ENCODE measurements at places on chromosomes 4 and X. TPM values are rescaled to one million over a fixed set of nuclear protein-coding genes. Genes with fewer than 3 reads are reported as not detected.

The RBM46 gene
- not detected for total RNA-seq

DNA sequence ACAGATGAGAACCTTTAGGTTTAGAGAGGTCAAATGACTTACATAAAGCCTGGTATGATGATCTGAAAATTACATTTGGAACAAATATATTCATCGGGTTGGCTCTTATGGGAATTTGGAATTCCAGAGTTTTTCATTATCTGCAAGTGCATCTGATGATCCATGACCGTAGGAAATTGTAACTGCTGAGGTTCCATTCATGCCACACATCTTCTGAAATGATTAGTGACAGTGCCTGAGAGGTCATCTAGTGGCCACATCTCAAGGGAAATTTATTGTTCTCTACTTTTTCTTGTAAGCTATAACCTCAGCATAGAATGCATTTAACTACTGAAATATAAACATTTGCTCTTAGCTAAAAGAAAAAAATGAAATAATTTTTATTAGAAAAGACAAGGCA, 105.8 kb upstream of the NWD2 start:
- no peak overlapping the region for H3K4me3 ChIP-seq
- no peaks in the 10 kb centered on the region for H3K36me3 ChIP-seq
- no peak overlapping the region for H3K27ac ChIP-seq
- no peak for ATAC-seq
- H3K27me3 ChIP-seq: no peaks in the 10 kb centered on the region
- no peaks in the 10 kb centered on the region for H3K4me1 ChIP-seq

GRCh38 chr4:112857461-112857860, 192.0 kb upstream of the ANK2 start:
- peak overlapping the region; percentile 20 for H3K27ac ChIP-seq
- H3K4me1 ChIP-seq: peaks cover 7% of the 10 kb centered on the region
- no peaks in the 10 kb centered on the region for H3K36me3 ChIP-seq
- H3K4me3 ChIP-seq: no peak overlapping the region
- ATAC-seq: peak; percentile 62

- H3K27ac ChIP-seq: no peak overlapping the region
- ATAC-seq: no peak
- H3K36me3 ChIP-seq: no peaks in the 10 kb centered on the region
- no peaks in the 10 kb centered on the region for H3K27me3 ChIP-seq
These were observed 67.5 kb upstream of the NPY2R start for GRCh38 chr4:155140889-155141288.

The HTN3 gene
- not detected for total RNA-seq

The TLL1 gene
- total RNA-seq: 8.7 TPM

The HSD17B13 gene
- total RNA-seq: 0.64 TPM

GRCh38 chr4:6941796-6942195, 32.2 kb downstream of the TBC1D14 start:
- no peak overlapping the region for H3K27ac ChIP-seq
- H3K4me1 ChIP-seq: peaks cover 13% of the 10 kb centered on the region
- no peak overlapping the region for H3K4me3 ChIP-seq
- H3K27me3 ChIP-seq: no peaks in the 10 kb centered on the region
- H3K36me3 ChIP-seq: peaks cover 14% of the 10 kb centered on the region

GRCh38 chrX:101040197-101040596, 11.7 kb downstream of the TRMT2B start:
- H3K27ac ChIP-seq: no peak overlapping the region
- no peaks in the 10 kb centered on the region for H3K36me3 ChIP-seq
- no peak overlapping the region for H3K4me3 ChIP-seq
- H3K4me1 ChIP-seq: no peaks in the 10 kb centered on the region
- ATAC-seq: no peak

DNA sequence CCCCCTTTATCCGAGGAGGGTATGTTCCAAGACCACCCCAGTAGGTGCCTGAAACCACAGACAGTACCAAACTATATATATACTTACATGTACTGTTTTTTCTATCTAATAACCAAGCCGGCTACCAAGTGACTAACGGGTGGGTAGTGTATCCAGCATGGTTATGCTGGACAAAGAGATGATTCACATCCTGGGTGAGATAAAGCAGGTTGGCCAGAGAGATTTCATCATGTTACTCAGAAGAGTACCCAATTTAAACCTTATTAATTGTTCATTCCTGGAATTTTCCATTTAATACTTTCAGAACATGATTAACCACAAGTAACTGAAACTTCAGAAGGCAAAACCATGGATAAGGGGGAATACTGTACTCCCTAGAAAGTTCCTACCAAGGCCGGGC, 46.5 kb downstream of the RFC1 start:
- no peaks in the 10 kb centered on the region for H3K27me3 ChIP-seq
- no peak for ATAC-seq
- no peaks in the 10 kb centered on the region for H3K4me1 ChIP-seq
- H3K36me3 ChIP-seq: peaks cover 80% of the 10 kb centered on the region

The UGT2B7 gene
- not detected for total RNA-seq

DNA sequence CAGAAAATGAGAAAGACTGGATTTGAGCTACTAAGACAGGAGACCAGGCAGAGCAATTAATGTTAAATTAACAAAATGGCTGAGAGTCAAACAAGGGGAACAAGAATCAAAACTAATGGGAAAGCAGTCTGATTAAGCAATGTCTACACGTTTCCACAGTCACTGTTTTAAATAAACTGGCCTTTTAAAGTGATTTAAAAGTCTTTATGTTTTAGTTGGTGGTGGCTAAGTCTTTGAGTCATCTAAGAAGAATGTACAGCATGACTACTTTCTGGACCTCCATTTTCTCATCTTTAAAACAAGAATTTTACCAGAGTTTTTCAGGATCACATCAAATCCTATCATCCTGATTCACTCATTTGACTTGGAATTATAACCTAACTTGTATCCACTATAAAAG, 233.8 kb downstream of the ENOX2 start:
- no peaks in the 10 kb centered on the region for H3K4me1 ChIP-seq
- no peak for ATAC-seq
- H3K36me3 ChIP-seq: no peaks in the 10 kb centered on the region
- H3K4me3 ChIP-seq: no peak overlapping the region

DNA sequence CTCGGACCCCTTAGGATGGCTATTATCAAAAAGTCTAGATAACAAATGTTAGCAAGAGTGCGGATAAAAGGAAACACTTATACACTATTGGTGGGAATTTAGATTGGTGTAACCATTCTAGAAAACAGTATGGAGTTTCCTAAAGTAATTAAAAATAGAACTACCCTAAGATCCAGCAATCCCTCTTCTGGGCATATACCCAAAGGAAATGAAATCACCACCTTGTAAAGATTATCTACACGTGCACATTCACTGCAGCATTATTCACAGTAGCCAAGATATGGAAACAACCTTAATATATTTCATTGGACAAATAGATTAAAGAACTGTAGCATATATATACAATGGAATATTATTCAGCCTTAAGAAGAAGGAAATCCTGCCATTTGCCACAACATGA, 462.4 kb downstream of the IQCM start:
- H3K27me3 ChIP-seq: no peaks in the 10 kb centered on the region
- H3K4me3 ChIP-seq: no peak overlapping the region
- no peak overlapping the region for H3K27ac ChIP-seq
- H3K36me3 ChIP-seq: no peaks in the 10 kb centered on the region

The GABRG1 gene
- not detected for total RNA-seq

The CSN2 gene
- not detected for total RNA-seq

The GCNA gene
- total RNA-seq: 2.6 TPM

The MAGEB2 gene
- total RNA-seq: not detected

DNA sequence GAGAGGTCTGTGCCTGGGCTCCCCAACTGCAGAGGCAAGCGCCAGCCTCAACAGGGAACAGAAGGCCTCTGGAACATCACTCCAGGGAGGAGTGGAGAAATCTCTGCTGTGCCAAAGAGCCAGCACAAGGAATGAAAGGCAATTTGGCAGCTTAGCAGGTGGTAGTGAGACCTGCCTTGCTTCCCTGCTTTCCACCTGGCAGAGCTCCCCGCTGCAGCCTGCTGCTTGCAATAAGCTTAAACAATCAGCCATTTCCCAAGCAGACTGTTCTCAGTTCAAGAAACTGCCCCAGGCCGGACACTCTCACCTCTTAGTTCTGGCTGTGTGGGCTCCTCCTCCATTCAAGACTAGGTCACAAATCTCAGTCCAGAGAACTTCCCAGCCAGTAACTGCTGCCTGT, 370.6 kb downstream of the MAGEB5 start:
- no peak for ATAC-seq
- no peaks in the 10 kb centered on the region for H3K27me3 ChIP-seq
- H3K4me3 ChIP-seq: no peak overlapping the region
- H3K27ac ChIP-seq: no peak overlapping the region
- no peaks in the 10 kb centered on the region for H3K36me3 ChIP-seq
- no peaks in the 10 kb centered on the region for H3K4me1 ChIP-seq

DNA sequence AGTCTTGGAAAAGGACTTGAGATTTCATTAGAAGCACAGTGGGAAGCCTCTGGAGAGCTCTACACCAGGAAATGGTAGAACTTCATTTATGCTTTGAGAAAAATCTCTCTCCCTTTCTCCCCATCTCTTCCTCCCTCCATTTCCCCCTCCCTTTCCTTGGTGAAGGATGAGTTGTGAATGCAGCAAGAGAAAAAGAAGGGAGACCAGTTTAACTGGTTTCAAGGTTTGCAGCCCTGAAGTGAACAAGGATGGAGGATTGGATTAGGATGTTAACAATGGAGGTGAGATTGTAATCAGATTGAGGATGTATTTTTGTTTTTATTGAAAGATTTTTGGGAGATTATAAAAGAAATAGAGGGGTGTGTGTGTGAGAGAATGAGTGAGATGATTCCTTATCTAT, 99.5 kb downstream of the ANK2 start:
- no peaks in the 10 kb centered on the region for H3K36me3 ChIP-seq
- no peak overlapping the region for H3K27ac ChIP-seq
- no peak for ATAC-seq
- no peak overlapping the region for H3K4me3 ChIP-seq
- no peaks in the 10 kb centered on the region for H3K27me3 ChIP-seq

The CACNA1F gene
- total RNA-seq: not detected

GRCh38 chr4:6746721-6747293, 30.8 kb downstream of the BLOC1S4 start:
- ATAC-seq: no peak
- peaks cover 21% of the 10 kb centered on the region for H3K4me1 ChIP-seq

GRCh38 chrX:66815227-66815626, 176.3 kb upstream of the EDA2R start:
- H3K27ac ChIP-seq: no peak overlapping the region
- no peak overlapping the region for H3K4me3 ChIP-seq
- H3K27me3 ChIP-seq: no peaks in the 10 kb centered on the region
- no peaks in the 10 kb centered on the region for H3K4me1 ChIP-seq
- H3K36me3 ChIP-seq: no peaks in the 10 kb centered on the region

- no peak overlapping the region for H3K4me3 ChIP-seq
- no peak for ATAC-seq
- H3K4me1 ChIP-seq: no peaks in the 10 kb centered on the region
- no peaks in the 10 kb centered on the region for H3K27me3 ChIP-seq
These were observed 6.3 kb upstream of the ATP10D start for GRCh38 chr4:47478804-47479203.

GRCh38 chr4:137025484-137026059, 506.7 kb downstream of the PCDH18 start:
- no peak for ATAC-seq
- H3K4me1 ChIP-seq: no peaks in the 10 kb centered on the region
- H3K36me3 ChIP-seq: no peaks in the 10 kb centered on the region
- H3K27me3 ChIP-seq: no peaks in the 10 kb centered on the region

The NAA11 gene
- not detected for total RNA-seq

The NPY5R gene
- total RNA-seq: not detected

The CCDC160 gene
- not detected for total RNA-seq

GRCh38 chr4:99615170-99615820, 40.7 kb downstream of the MTTP start:
- ATAC-seq: no peak
- H3K27ac ChIP-seq: peak overlapping the region; percentile 62
- H3K4me3 ChIP-seq: no peak overlapping the region
- H3K4me1 ChIP-seq: peaks cover 7% of the 10 kb centered on the region
- H3K27me3 ChIP-seq: no peaks in the 10 kb centered on the region

GRCh38 chrX:130057209-130057608, 53.1 kb downstream of the ELF4 start:
- no peaks in the 10 kb centered on the region for H3K27me3 ChIP-seq
- H3K27ac ChIP-seq: no peak overlapping the region
- H3K4me3 ChIP-seq: no peak overlapping the region

GRCh38 chrX:153440556-153441135, 5.2 kb downstream of the TREX2 start:
- H3K4me3 ChIP-seq: no peak overlapping the region
- no peak overlapping the region for H3K27ac ChIP-seq
- no peaks in the 10 kb centered on the region for H3K4me1 ChIP-seq

The GPM6B gene
- total RNA-seq: 60.1 TPM

The ARSD gene
- 12.5 TPM for total RNA-seq

- no peak overlapping the region for H3K4me3 ChIP-seq
- no peaks in the 10 kb centered on the region for H3K36me3 ChIP-seq
- H3K27ac ChIP-seq: no peak overlapping the region
- no peaks in the 10 kb centered on the region for H3K4me1 ChIP-seq
- no peaks in the 10 kb centered on the region for H3K27me3 ChIP-seq
- no peak for ATAC-seq
These were observed 163.4 kb downstream of the PDGFRA start for GRCh38 chr4:54392479-54392878.

All from gastroesophageal sphincter (tissue), 4 donors.